GDM1 (cell line): ENCODE measurements at places on chromosomes 3 and 15.

DNA sequence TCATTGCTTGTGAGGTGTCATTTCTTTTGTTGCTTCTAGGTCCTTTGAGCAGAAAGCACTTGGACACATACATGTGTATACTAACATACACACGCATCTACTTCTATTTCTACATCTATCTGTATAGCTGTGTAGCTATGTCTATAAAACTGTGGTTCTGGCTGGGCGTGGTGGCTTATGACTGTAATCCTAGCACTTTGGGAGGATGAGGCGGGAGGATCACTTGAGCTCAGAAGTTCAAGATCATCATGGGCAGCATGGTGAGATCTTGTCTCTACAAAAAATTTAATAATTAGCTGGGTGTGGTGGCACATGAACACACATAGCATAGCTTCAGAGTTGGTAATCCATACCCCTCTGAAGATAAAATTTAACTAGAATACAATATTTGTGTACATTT, 65.0 kb upstream of the MAGI1 start:
- DNase-seq = no peak

- no peak for DNase-seq
These were observed 2.3 kb downstream of the XYLB start for GRCh38 chr3:38348903-38349302.

GRCh38 chr3:131314318-131314717, 67.3 kb upstream of the NUDT16 start:
- no peak for DNase-seq

GRCh38 chr3:116824208-116824607, 114.6 kb downstream of the TUSC7 start:
- DNase-seq = no peak

DNA sequence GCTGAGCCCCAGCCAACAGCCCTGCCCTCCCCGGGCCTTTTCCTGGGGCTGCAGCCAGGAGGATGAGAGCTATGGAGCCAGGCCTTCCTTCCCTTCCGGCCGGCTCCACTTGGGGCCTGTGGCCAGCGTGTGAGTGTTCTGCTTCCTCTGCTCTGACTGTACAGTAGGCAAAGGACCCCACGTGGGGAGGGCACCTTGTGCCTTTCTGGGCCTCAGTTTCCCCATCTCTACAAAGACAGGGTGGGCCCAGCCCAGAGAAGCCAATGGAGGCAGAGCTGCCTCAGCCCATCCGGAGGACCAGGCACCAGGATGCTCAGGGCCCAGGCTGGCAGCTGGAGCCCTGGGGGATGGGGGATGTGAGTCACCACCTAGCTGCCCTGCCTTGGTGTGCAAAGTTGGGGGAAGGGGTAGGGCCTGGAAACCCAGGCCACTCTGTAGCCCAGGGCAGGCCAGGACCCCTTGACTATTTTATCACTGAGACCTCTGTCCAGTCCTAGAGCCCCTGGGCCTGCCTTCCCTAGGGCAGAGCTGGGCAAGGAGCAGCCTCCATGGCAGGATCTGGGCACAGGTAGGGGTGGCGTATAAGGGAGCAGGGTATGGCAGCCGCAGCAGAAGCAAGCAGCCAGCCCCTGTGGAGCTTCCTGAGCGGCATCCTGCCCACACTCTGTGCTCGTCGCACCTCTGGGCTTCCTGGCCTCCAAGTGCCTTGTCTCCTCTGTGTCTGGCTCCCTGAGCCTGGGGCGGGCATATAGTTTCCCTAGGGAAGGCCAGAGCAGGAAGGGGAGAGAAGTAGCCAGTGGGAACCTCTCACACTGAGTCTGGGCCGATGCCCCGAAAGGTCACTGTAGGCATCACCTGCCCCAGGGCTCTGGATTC, 1.8 kb downstream of the PSTPIP1 start:
- DNase-seq = no peak

DNA sequence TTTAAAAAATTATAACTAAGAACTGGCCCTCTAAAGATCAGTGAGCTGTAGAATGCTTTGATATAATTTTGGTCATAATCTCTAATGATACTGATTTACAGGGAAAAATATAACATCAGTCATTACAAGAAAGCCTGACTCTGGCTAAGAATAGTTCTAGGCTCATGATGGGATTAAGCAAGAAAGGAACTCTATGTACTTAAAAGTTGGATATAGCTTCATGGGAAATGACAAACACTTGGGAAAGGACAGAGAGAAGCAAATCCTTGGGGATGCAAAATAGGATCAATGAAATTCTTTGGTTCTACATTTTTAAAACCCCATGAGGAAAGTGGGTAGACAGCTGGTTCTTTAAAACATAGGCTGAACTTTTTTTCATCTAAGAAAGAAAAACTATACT, 472.7 kb upstream of the NR2F2 start:
- no peak for DNase-seq

DNA sequence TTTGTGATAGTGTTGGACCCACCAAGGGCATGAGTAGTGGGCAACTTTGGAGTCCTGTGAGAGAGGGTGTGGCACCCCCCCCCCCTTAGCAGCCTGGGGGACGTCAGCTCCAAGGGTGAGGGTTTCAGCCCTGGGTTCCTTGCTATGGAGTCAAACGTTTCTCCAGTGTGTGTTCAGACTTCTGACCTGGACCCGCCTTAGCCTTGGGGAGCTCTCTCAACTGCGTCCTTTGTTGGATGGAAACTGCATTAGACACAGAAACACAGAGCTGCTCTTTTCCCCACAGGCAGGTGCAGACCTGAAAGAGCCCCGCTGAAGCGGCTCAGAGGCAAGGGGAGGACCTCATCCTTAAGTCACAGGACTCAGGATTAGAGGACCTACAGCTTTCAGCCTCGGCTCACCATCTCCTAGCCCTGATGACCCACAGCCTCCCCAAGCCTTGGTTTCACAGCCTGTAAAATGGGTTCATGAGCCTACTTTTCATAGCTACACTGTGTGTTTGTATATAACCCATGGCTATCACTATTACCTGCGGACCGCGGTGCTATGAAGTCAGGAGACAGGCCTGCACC, 19.9 kb downstream of the ZNF710 start:
- DNase-seq = no peak

- no peak for DNase-seq
These were observed 220.3 kb upstream of the STT3B start for GRCh38 chr3:31312400-31312799.

DNA sequence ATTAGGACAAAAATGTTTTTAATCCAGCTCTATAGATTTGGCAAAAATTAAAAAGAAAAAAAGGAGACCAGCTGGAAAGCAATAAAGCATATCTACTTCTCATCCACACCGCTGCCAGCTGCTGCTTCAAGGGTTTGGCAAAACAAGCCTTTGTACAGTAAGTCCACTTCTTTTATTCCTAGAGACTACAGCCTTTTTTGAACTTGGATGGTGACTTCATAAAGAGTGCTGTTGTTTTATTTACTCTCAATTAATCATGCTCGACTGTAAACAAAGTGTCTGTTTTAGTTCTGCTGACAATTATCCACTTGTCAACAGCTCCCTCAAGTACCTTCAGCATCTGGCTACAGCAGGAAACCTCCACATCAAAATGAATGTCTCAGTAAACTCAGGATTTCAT, 12.3 kb upstream of the FOXB1 start:
- DNase-seq = no peak

- no peak for DNase-seq
These were observed 411.4 kb downstream of the AGBL1 start for GRCh38 chr15:86491118-86491517.

- DNase-seq = no peak
These were observed 253.5 kb upstream of the ZPLD1 start for GRCh38 chr3:102181175-102181920.

- DNase-seq = no peak
These were observed 107.8 kb downstream of the ADAM10 start for GRCh38 chr15:58641660-58642059.

DNA sequence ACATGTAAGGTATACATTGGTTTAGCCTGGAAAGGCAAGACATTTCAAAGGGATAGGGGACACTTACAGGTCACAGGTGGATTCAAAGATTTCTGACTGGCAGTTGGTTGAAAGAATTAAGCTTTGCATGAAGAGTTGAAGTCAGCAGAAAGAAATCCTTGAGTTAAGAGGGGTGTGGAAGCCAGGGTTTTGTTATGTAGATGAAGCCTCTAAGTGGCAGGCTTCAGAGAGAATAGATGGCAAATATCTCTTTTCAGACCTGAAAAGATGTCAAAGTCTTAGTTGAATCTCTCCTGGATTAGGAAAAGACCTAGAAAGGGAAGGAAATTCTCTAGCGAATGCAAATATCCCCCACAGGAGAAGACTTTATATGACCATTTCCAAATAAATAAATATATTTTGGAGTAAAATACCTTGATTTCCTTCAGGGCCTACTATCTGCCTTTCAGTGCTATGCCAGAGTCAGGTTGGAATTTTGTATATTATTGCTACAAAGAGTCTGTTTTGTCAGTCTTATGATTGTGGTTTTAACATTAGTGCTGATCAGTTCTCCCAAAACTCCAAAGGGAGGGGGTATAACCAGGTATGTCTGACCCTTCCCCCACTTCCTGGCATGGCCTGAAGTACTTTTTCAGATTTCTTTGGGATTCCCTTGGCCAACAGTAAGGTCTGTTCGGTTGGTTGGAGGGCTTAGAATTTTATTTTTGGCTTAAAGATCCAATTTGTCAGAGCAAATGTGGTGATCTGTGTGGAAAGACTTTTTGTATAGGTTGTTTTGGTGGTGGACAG, 286.4 kb downstream of the LRTM1 start:
- DNase-seq = no peak

DNA sequence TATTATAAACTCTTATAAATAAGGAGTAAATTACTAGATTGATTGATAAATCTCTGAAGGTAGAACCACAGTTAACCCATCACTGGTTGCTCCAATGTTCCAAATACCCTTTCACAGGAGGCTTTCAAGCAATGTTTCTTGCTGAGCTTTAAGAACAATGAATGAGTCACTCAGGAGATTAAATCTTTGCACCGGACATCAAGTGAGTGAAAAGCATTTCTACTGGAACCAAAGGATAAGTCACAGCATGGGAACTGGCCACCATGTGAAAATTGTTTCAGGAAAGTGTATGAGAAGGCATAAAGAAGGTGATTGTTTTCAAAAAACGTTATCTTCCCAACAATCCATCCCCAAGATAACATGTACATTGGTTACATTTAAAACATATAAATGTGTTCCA, 90.6 kb downstream of the CNTN3 start:
- no peak for DNase-seq

GRCh38 chr3:107076946-107077345, 300.3 kb upstream of the CCDC54 start:
- DNase-seq = no peak

- DNase-seq = no peak
These were observed 168.2 kb downstream of the MBNL1 start for GRCh38 chr3:152436707-152437590.

GRCh38 chr3:126155280-126155640, 25.1 kb downstream of the ALDH1L1 start:
- DNase-seq = no peak

- DNase-seq = no peak
These were observed 206.9 kb downstream of the RPLP1 start for GRCh38 chr15:69659454-69660050.

DNA sequence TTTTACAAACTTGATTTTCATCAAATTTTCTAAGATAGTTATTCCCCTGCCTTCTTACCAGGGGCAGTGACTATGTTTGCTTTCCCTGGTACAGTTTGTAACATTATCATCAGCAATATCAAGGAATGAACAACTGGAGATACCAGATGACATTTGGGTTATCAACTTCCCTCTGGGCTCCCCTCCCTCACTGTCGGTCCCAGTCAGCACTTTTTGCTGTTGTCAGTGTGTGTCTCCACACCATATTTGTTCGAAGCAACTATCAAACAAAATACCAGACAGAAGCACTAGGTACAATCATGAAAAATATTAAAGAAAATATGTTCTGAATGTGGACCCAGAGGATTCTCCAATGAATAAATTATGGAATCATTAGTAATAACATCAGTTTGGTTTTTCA, 75.3 kb downstream of the PLOD2 start:
- no peak for DNase-seq

GRCh38 chr3:160779040-160779439, 23.0 kb downstream of the PPM1L start:
- no peak for DNase-seq

- peak; percentile 86 for DNase-seq
These were observed 122.6 kb downstream of the ANO10 start for GRCh38 chr3:43499256-43499655.

- no peak for DNase-seq
These were observed 287.9 kb upstream of the CDIN1 start for GRCh38 chr15:36291501-36291900.

GRCh38 chr3:163878396-163878795, 1199.9 kb downstream of the SI start:
- DNase-seq = no peak

GRCh38 chr15:85407421-85408269, 27.2 kb downstream of the AKAP13 start:
- no peak for DNase-seq

GRCh38 chr3:121665488-121665887, 4.8 kb upstream of the HCLS1 start:
- DNase-seq = no peak

GRCh38 chr3:191499307-191500080, 38.5 kb downstream of the PYDC2 start:
- no peak for DNase-seq

DNA sequence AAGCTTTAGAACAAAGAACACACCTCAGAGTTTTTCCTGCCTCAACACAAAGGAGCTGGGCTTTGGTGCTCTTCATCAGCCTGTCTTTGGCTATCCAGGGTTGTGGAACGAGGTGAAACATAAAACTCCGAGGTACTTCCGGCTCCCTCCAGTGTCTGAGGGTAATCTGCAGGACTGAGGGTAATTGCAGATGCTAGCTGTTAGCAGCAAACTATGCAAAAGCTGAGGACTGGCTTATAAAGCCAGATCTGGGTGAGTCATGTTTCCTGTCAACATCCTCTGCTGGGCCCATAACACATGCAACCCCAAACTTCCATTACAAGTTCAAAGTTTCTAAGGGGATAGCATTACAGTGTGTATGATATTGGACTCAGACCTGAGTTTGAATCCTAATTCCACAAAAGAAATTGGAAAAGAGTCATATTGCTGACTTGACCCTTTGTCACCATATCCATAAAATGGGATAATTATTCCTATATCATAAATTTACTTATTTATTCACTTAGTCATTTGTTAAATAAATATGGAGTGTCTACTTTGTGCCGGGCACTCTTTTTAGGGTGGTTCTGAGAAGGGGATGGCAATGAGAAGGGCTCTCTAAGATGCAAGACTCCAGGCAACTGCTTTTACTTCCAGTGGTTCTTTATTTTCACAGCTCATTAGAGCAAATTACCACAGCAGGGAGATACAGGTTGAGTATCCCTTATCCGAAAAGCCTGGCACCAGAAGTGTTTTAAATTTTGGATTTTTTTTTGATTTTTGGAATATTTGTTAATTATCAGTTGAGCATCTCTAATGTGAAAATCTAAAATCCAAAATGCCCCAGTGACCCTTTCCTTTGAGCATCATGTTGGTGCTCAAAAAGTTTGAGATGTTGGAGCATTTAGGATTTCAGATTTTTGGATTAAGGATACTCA, 9.5 kb upstream of the TRIM69 start:
- peak; percentile 58 for DNase-seq

GRCh38 chr3:98434412-98434811, 28.6 kb upstream of the OR5K1 start:
- DNase-seq = no peak

- DNase-seq = no peak
These were observed 3.6 kb upstream of the ANPEP start for GRCh38 chr15:89818287-89818686.

GRCh38 chr3:31503456-31503855, 29.3 kb upstream of the STT3B start:
- DNase-seq = no peak
